ENCODE measurements at places on chromosomes 12 and 14.

DNA sequence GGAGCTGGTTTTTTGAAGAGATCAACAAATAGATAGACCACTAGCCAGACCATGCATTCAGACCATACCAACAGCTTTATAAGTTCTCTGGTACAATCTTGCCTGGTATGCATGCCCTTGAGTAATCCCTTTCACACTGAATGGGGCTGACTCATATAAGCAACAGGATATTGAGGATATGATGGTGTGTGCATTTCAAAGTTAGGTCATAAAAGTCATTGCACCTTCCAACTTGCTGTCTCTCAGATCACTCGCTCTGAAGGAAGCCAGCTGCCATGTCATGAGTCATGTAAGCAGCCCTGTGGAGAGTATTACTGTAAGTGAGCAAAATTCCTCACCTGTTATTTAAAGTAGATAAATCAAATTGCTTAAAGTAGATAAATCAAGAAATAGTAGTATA is 45.0 kb upstream of the OR6J1 start:
- DNase-seq: no peak

- DNase-seq: no peak
Observed at GRCh38 chr12:11653215-11653753, 3.8 kb downstream of the ETV6 start.

GRCh38 chr12:54143412-54143986 is 45.3 kb downstream of the SMUG1 start:
- DNase-seq: no peak

DNA sequence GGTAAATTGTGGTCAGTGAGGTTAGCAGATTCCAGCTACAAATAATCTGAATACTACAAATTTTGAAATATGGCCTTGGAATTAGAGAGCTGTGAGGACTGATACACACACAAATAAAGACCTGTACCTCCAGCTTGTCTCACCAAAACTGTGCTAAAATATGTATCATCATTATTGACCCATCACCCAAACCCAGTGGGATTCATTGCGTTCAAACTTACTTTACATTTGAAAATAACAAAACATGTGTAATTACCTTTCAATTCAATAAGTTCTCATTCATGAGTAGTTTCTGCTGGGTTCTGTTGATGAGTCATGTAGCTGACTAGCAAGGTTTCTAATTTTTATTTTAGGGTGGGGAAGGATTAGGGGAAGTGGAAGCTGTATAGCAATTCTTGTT is 170.9 kb downstream of the MSRB3 start:
- DNase-seq: no peak

DNA sequence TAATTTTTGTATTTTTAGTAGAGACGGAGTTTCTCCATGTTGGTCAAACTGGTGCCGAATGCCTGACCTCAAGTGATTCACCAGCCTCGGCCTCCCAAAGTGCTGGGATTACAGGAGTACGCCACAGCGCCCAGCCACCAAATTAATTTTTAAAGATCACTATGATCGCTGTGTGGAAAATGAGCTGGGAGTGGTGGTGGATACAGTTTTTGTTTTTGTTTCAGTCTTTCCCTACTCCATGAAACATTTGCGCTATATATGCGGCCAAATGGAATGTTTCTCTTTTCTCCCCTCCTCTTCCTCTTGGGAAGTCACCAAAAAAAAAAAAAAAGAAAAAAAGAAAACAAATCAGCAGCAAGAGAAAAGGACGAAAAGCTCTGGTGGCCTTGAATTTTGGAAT is 20.8 kb upstream of the P2RX4 start:
- DNase-seq: no peak

DNA sequence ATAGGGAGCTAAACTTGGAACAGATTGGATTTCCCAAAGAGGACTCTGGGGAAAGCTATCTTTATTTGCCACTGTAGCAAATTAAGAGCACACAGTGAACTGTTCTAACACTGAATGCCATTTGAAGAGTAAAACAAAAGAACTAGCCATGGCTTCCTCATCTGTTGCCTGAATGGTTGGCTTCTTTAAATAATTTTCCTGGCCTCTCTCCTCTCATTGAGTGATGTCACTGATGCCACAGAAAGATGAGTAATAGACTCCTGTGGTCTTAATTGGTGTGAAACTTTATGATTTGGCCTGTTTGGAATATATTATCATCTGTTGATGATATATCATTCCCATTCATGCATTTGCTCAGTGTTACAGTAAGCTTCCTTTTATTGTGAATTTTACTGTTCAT is 42.5 kb downstream of the WDR20 start:
- no peak for DNase-seq

DNA sequence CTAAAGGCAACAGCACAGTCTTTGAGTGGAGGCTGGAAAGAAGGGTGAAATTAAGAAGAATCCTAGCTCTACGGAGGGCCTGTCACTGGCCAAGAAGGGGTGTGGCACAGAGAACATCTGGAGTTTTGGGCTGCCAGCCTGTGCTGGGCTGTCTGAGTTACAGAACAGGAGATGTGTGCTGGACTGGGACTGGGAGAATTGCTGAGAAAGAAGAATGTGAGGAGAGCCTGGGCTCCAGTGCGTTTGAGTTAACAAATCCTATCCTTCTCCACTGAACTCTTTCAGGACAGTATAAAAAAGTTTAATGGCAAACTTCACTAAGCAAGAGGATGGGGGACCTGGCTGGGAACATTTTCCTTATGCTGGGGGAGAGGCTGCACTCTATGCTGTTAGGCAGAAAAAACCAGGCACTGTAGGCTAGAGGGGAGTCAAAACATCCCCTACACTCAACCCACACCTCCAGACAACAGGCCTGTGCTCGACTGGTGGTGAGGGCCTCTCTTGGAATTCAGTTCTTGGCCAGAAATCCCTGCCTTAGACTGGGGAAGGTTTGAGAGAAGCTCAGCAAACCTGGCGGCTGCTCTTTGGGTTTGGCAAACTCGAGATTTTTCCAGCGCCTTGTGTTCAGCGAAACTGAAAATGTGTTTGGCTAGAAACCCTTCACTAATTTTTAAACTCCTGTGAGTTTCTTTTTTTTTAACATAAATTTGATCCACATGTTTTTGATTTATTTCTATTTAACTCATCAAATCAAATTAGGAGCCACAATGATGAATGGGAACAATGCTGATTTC is 217.3 kb downstream of the MON2 start:
- DNase-seq: peak; percentile 97

DNA sequence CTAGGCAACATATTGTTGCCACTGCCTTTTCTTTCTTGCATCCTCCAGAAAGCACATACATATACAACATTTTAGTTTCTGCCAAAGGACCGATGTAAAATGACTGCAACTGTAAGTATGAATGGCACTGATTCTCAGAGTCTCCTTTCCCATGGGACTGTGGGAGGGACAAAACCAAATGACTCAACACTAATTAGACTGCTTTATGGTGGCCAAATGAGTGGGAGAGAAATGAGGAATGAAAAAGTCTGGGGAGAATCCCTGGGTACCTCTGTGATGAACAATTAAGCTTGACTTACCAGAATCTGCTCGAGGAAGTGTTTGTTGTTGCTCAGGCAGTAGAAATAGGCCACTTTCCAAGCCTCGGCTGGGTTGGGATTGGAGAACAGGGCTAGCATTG is 10.1 kb downstream of the ZFYVE26 start:
- no peak for DNase-seq

DNA sequence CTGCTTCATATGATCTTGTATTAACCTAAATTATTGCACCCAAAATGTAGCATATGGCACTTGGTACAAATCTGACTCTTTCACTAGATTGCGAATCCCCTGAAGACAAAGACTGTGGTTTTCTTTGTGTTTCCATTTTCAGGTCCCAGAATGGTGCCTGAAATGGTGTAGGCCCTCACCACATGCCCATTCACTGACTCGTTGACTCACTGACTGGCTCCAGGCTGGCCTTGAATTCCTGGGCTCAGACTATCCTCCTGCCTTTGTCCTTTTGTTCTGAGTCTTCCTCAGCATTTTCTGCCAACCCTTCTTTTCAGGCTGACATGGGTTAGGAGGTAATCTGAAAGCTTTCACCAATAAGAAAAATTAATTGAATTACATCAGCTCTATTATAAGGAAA is 368.7 kb upstream of the GARIN6 start:
- no peak for DNase-seq

GRCh38 chr12:46553911-46554310 is 181.3 kb upstream of the SLC38A2 start:
- DNase-seq: no peak

DNA sequence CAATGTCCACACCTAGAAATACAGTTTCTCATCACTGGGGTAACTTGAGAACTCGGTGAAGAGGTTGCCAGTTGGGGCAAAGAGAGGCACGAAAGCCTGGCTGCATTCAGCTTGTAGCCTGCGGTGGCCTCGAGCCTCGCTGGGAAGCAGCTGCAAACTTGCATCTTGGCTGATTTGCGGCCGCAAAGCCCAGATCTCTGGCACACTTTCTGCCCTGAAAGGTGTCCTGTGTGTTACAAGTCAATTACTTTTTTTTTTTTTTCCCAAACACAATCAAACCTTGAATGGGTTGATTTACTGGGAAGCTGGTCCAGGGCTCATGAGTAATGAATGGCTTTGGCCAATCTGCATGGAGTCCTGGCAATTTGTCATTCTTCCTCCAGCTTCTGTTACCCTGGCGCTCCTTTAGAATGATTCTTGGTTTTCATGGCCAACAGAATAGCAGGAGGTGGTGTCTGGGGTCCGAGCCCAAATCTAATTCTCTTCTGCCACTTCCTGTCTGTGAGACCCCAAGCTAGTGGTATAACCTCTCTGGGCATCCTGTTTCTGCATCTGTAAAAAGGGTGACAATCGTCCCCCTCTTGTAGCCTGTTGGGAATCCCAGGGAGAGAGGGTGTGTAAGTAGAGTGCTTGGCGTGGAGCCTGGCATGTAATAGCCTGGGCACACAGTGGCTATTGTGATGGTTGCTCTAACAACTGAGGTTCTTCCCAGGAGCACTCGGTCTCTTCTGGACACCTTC is 6.7 kb downstream of the BCL7A start:
- DNase-seq: no peak

- DNase-seq: no peak
Observed at GRCh38 chr12:32489070-32489469, 89.7 kb downstream of the FGD4 start.

DNA sequence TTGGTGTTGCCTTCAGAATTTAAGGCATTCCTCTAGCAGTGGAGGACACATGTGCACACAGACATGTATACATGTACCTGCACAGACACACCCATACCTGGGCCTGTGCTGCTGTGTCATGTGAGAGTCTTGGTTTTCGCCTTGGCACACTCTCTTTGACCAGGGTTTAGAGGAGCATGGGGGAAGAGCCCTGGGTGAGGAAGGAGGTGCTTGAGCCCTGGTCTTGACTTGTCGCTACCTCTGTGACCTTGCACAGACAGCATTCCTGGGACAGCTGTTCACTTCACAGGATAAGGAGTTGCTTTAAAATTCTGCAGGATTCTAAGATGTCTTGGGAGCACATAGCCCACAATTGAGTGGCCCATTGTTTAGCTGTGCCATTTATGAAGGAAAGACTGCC is 94.7 kb downstream of the DDX51 start:
- no peak for DNase-seq

DNA sequence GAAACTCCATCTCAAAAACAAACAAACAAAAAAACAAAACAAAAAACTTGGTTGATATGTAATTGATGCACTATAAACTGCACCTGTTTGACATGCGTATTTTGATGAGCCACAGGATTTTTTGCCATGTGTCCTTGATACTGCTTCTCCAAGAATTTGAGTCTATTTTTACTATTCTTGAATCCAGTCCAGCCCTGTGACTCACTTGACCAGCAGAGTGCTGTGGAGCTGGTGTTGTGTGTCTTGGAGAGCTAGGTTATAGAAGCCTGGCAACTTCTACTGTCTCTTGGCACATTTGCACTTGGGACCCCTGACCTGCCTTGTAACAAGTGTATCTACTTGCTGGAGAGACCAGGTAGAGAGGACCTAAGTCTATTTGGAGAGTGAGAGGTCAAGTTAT is 52.0 kb downstream of the KLRG1 start:
- DNase-seq: no peak

DNA sequence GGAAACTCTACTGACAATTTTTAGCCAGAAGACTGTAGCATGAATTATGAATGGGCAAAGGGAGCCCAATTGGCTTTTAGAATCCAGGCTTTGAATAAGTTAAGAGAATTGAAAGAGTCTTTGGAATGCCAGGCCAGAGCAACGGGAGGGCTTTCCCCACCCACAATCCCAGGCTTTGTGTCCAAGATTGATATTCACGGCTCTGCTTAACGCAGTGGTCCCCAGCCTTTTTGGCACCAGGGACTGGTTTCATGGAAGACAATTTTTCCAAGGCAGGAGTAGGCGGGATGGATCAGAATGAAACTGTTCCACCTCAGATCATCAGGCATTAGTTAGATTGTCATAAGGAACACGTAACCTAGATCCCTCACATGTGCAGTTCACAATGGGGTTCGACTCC is 79.6 kb downstream of the EPS8 start:
- no peak for DNase-seq

- DNase-seq: no peak
Observed at GRCh38 chr12:24661657-24662096, 287.2 kb downstream of the BCAT1 start.

DNA sequence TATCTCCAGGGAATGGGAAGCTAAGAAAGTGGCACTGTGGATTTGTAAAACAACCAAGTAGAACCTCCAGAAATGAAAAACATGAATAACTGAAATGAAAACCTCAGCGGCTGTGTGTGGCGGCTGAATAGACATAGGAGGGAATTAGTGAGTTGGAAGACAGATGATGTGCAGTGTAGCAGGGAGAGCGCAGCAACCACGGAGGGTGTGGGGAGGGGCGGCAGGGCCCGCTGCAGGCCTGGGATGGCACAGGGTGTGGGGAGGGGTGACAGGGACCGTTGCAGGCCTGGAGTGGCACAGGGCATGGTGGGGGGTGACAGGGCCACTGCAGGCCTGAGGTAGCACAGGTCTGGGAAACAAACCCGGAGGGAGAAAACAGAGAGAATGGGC is 51.1 kb downstream of the BEGAIN start:
- DNase-seq: no peak

DNA sequence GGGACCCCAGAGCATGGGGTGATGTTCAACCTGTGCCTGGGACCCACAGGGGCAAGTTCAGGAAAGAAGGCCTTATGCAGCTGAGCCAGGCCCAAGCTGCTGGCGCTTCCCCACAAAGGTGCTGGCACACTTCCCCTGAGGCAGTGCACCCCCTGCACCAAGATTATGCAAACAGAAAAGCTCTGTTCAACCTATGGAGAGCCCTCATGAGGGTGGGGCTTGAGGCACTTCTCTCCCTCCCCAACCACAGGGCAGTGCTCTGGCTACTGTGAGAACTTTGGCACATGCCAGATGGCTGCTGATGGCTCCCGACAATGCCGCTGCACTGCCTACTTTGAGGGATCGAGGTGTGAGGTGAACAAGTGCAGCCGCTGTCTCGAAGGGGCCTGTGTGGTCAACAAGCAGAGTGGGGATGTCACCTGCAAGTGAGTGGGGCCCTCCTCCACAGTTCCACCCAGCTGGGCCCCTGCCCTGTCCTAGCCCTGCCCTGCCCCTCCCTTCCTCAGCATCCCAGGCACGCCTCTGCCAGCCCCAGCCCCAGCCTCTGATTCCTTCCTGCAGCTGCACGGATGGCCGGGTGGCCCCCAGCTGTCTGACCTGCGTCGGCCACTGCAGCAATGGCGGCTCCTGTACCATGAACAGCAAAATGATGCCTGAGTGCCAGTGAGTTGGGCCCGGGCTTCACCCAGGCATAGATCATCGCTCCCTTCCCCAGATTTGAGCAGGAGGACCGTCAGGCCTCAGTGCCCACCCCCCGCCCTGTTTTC is 5.5 kb upstream of the NXPH4 start:
- DNase-seq: no peak

Measured in muscle of arm (tissue), 14 donors.